ENCODE measurements at places on chromosomes 11 and 22. TPM values are rescaled to one million over a fixed set of nuclear protein-coding genes. Genes with fewer than 3 reads are reported as not detected.
A peak's percentile ranks its signal among the peaks of the same experiment; 100 is the strongest.

- DNase-seq = peak; percentile 88
- peaks cover 16% of the 10 kb centered on the region for H3K4me1 ChIP-seq
- peak overlapping the region; percentile 62 for H3K4me3 ChIP-seq
- peaks cover 13% of the 10 kb centered on the region for H3K27me3 ChIP-seq
- peak overlapping the region; percentile 57 for H3K27ac ChIP-seq
Observed at GRCh38 chr11:14380947-14381561, 22.1 kb upstream of the RRAS2 start.

GRCh38 chr11:95920460-95921105 is 3.3 kb downstream of the MTMR2 start:
- H3K36me3 ChIP-seq = no peaks in the 10 kb centered on the region
- no peak for DNase-seq
- H3K4me1 ChIP-seq = peaks cover 60% of the 10 kb centered on the region
- H3K27ac ChIP-seq = no peak overlapping the region
- no peaks in the 10 kb centered on the region for H3K27me3 ChIP-seq
- H3K4me3 ChIP-seq = no peak overlapping the region

The C11orf52 gene
- 3.9 TPM for total RNA-seq

- no peak overlapping the region for H3K4me3 ChIP-seq
- no peaks in the 10 kb centered on the region for H3K27me3 ChIP-seq
- H3K27ac ChIP-seq = no peak overlapping the region
- H3K36me3 ChIP-seq = no peaks in the 10 kb centered on the region
- DNase-seq = no peak
Observed at GRCh38 chr11:128318856-128319474, 268.4 kb downstream of the ETS1 start.

The HSPB2 gene
- not detected for total RNA-seq

The UBQLNL gene
- total RNA-seq = not detected

The SPDYC gene
- total RNA-seq = not detected

GRCh38 chr11:30459821-30460220 is 126.3 kb downstream of the MPPED2 start:
- no peaks in the 10 kb centered on the region for H3K4me1 ChIP-seq
- no peaks in the 10 kb centered on the region for H3K36me3 ChIP-seq
- H3K4me3 ChIP-seq = no peak overlapping the region
- no peak for DNase-seq
- H3K27me3 ChIP-seq = no peaks in the 10 kb centered on the region

DNA sequence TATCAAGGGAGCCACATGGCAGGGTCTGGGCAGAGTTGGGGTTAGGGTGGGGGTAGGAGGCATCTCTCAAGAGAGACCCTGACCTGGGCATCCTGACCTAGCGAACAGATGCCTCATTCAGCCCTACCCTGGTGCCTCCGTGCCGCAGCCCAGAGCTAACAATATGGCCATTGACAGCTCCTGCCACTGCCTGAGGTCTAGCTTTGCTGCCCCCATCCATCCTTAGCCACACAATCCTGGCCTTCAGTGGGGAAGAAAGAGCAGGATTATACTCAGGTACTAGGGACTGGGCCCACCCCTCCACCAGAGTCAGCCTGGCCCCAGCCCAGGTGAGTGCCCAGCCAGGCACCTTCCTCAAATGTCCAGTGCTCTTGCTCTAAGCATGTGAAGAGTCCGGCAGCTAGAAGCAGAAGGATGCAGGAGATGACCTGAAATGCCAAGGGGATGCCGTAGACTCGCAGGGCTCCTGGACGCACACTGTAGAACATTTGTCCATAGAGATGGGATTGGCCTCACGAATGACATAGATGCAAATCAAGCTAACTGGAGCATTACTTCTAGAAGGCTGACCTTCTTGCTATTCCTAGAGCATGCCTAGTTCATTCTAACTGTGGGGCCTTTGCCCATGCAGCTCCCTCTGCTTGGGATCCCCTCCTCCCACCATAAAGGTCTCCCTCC is 13.3 kb upstream of the SERPINH1 start:
- peaks cover 5% of the 10 kb centered on the region for H3K4me1 ChIP-seq
- no peak overlapping the region for H3K27ac ChIP-seq
- H3K36me3 ChIP-seq = no peaks in the 10 kb centered on the region
- H3K4me3 ChIP-seq = no peak overlapping the region
- DNase-seq = no peak

- no peak for DNase-seq
- H3K36me3 ChIP-seq = no peaks in the 10 kb centered on the region
- H3K27me3 ChIP-seq = peaks cover 67% of the 10 kb centered on the region
- H3K4me1 ChIP-seq = peaks cover 18% of the 10 kb centered on the region
- H3K4me3 ChIP-seq = no peak overlapping the region
Observed at GRCh38 chr22:23564276-23564675, 15.8 kb downstream of the IGLL1 start.

DNA sequence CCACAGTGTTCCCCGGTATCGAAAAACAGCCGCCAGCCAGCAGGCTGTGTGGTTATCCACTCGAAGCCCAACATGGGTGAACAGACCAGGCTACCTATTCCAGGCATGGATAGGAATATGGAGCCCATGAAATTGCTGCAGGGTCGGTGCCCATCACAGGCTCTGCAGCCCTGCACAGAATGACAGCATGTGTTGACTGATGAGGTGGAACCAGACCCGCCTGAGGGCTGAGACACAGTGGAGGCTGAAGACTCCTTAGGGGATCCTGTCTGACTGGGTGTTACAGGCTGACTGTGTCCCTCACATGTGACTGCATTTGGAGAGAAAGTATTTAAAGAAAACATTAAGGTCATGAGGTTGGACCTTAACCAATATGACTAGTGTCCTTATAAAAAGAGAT is 6.2 kb upstream of the YPEL1 start:
- no peak for DNase-seq
- H3K4me1 ChIP-seq = no peaks in the 10 kb centered on the region
- H3K27me3 ChIP-seq = no peaks in the 10 kb centered on the region
- H3K36me3 ChIP-seq = no peaks in the 10 kb centered on the region
- no peak overlapping the region for H3K27ac ChIP-seq
- no peak overlapping the region for H3K4me3 ChIP-seq

DNA sequence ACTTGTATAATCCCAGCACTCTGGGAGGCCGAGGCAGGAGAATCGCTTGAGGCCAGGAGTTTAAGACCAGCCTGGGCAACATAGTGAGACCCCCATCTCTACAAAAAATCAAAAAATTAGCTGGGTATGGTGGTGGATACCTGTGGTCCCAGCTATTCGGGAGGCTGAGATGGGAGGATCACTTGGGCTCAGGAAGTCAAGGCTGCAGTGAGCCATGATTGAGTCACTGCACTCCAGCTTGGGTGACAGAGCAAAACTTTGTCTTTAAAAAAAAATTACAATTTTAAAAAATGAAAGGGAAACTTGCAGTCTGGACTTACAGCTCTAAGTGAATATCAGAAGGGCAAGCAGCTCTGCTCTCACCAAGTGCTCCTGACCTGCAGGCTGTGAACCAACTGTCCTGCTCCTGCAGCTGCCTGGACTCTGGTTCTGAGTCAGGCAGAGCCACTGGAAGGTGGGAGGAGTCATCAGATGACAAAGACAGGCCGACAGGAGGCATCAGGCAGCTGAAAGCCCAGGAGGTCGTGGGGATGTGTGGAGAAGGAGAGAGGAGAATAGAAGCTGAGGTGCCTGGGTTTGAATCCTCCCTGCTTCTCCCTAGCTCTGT is 9.6 kb downstream of the SMTNL1 start:
- no peak overlapping the region for H3K4me3 ChIP-seq
- no peak for DNase-seq
- H3K27me3 ChIP-seq = no peaks in the 10 kb centered on the region
- peaks cover 60% of the 10 kb centered on the region for H3K36me3 ChIP-seq

DNA sequence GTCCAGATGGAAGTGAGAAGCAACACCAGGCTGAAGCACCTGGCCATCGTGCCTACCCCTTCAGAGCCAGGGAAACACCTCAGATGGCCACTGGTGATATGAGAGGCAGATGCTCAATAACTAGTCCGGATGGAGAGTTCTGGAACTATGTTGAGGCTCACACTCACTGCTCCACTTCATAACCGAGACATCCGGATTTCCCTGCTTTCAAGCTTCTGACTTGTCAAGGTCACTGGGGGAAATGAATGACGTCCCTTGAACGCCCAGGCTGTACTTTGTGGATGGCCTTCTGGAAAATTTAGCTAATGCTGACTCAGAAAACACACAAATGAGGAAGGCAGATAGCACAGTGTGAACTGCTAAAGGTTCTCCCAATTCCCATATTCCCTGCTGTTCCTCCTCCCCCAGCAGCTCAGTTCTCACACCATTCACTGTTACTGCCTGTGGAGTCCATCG is at the start of gene LYVE1:
LYVE1 (minus strand) TSS at position 180 of the 456 bp plus-strand sequence; CDS start at position 47, 133 bp downstream.
- peak; percentile 71 for DNase-seq
- no peaks in the 10 kb centered on the region for H3K27me3 ChIP-seq
- no peaks in the 10 kb centered on the region for H3K4me1 ChIP-seq

- no peaks in the 10 kb centered on the region for H3K36me3 ChIP-seq
- DNase-seq = no peak
- H3K27me3 ChIP-seq = no peaks in the 10 kb centered on the region
- no peaks in the 10 kb centered on the region for H3K4me1 ChIP-seq
- no peak overlapping the region for H3K4me3 ChIP-seq
Observed at GRCh38 chr11:28461846-28462245, 353.7 kb downstream of the METTL15 start.

GRCh38 chr22:19770349-19771220 is 10.0 kb downstream of the TBX1 start:
- no peak overlapping the region for H3K27ac ChIP-seq
- no peak overlapping the region for H3K4me3 ChIP-seq
- H3K36me3 ChIP-seq = no peaks in the 10 kb centered on the region
- peaks cover 26% of the 10 kb centered on the region for H3K27me3 ChIP-seq
- H3K4me1 ChIP-seq = peaks cover 33% of the 10 kb centered on the region
- DNase-seq = no peak

The MRGPRX4 gene
- not detected for total RNA-seq

DNA sequence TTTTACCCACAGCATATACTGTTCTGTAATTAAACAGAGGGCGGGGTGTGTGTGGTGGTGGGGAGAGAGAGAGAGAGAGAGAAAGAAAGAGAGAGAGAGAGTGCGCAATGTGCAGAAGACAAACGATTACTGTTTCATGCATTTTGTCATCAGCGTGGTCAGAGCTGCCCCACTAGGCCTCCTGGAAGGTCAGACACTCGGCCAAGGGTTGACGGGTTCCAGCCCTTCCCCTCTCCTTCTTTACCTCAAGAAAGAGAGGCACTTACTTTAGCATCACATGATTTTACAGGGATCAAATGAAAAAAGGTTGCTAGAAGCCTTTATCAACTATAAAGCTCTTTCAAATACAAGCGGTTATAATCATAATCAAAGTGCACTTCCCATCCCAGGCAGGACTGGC is 269.2 kb upstream of the SORL1-AS1 start:
- H3K27ac ChIP-seq = peak overlapping the region; percentile 79
- peaks cover 11% of the 10 kb centered on the region for H3K4me1 ChIP-seq
- DNase-seq = no peak
- peak overlapping the region; percentile 43 for H3K4me3 ChIP-seq
- H3K36me3 ChIP-seq = no peaks in the 10 kb centered on the region

DNA sequence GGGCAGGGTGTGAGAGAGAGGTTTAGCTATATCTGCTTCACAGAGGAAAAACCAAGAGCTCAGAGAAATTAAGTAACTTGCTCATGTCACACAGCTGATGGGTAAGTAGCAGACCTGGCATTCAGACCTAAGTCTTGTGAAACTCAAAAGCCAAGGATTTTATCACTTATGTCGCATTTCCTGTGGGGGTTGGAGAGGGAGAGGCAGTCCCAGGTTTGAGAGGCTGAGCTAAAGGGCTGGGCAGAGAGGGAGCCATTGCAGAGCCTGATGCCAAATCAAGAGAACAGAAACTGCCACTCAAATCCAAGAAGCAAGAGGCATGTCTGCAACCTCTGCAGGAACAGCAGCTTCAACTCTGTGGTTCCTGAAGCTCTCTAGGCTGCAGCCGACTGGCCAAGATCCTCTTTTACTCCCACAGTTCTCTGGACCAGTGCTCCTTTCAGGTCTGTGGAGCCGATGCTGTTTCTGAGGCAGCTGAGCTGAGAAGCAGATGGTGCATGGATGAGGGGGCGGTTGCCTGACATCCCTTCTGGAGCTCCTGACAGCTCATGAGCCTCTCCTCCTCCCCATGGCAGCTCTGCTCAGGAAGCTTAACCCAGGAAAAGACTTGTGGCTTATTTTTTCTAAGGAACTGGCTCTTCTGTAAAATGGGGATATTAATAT is 47.6 kb upstream of the NAV2 start:
- no peak overlapping the region for H3K4me3 ChIP-seq
- DNase-seq = no peak
- no peaks in the 10 kb centered on the region for H3K36me3 ChIP-seq
- H3K27me3 ChIP-seq = no peaks in the 10 kb centered on the region

- H3K4me1 ChIP-seq = peaks cover 3% of the 10 kb centered on the region
- no peak overlapping the region for H3K4me3 ChIP-seq
- no peaks in the 10 kb centered on the region for H3K27me3 ChIP-seq
- H3K36me3 ChIP-seq = no peaks in the 10 kb centered on the region
- no peak for DNase-seq
- no peak overlapping the region for H3K27ac ChIP-seq
Observed at GRCh38 chr11:36070213-36070953, 126.5 kb downstream of the LDLRAD3 start.

The CBLIF gene
- total RNA-seq = 456 TPM

GRCh38 chr11:44347538-44347937 is 37.6 kb upstream of the ALX4 start:
- peaks cover 3% of the 10 kb centered on the region for H3K27me3 ChIP-seq
- DNase-seq = no peak

- peaks cover 7% of the 10 kb centered on the region for H3K27me3 ChIP-seq
- peaks cover 25% of the 10 kb centered on the region for H3K4me1 ChIP-seq
- no peak overlapping the region for H3K4me3 ChIP-seq
Observed at GRCh38 chr11:107587306-107587979, 3.5 kb upstream of the ELMOD1 start.

DNA sequence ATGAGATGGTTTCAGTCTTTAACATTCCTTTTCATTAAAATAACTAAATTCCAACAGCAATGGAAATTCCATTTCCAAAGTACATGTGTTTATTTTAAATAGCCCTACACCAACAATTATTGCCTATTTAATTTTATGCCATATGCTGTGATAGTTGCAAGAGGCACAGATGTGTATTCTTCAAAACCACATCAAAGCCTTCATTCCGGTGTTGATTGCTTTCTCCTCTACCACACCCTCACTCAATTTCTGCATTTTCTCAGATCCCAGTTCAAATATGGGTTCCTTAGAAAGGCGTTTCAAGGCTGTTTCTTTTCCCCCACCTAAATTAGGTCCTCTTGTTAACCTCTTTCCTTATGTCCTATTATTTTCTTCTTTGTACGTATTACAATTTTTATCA is 6.0 kb upstream of the HSD17B12 start:
- H3K27ac ChIP-seq = no peak overlapping the region
- DNase-seq = no peak
- peaks cover 3% of the 10 kb centered on the region for H3K4me1 ChIP-seq
- H3K4me3 ChIP-seq = no peak overlapping the region
- H3K36me3 ChIP-seq = no peaks in the 10 kb centered on the region
- no peaks in the 10 kb centered on the region for H3K27me3 ChIP-seq

The IL10RA gene
- 5.4 TPM for total RNA-seq

The MRPL40 gene
- total RNA-seq = 21.7 TPM

The HPX gene
- not detected for total RNA-seq

The KCNQ1OT1 gene
- 2.3 TPM for total RNA-seq

The POU2AF2 gene
- total RNA-seq = not detected

The BBOX1 gene
- total RNA-seq = 2.3 TPM

The WBP2NL gene
- total RNA-seq = not detected

The PHF21B gene
- not detected for total RNA-seq

The OR52H1 gene
- 1.3 TPM for total RNA-seq

GRCh38 chr11:66015936-66016792 is 4.4 kb downstream of the CST6 start:
- H3K27ac ChIP-seq = no peak overlapping the region
- H3K4me3 ChIP-seq = no peak overlapping the region
- H3K27me3 ChIP-seq = peaks cover 30% of the 10 kb centered on the region
- DNase-seq = no peak
- H3K36me3 ChIP-seq = no peaks in the 10 kb centered on the region

The FSHB gene
- not detected for total RNA-seq

All from stomach (tissue), 19 donors.